Right kidney (tissue), 9 donors: ENCODE measurements at places on chromosomes 5 and 9.

GRCh38 chr5:93438124-93438523, 142.9 kb downstream of the NR2F1-AS1 start:
- DNase-seq, result no peak

DNA sequence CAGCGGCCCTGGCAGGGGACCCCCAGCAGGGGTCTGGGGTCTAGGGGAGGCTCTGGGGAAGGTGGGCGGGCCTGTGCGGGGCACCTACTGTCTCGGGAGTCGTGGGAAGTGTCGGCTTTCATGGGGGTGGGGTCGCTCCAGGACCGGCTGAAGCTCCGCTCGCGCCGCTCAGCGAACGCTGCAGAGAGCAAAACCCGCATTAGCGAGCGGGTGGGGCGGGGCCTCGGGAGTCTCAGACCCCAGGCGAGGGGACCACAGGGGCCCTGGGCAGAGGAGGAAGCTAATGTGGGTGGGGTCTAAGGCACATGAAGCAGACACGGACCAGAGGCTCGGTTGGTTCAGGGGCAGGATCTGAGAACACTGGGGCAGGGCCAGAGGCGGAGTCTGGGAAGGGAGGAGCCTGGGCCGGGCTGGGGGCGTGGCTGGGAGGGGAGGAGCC, 5.5 kb downstream of the NSMF start:
- peak; percentile 64 for DNase-seq

- no peak for DNase-seq
Measured at GRCh38 chr5:113273948-113274347, 160.8 kb downstream of the TSSK1B start.

DNA sequence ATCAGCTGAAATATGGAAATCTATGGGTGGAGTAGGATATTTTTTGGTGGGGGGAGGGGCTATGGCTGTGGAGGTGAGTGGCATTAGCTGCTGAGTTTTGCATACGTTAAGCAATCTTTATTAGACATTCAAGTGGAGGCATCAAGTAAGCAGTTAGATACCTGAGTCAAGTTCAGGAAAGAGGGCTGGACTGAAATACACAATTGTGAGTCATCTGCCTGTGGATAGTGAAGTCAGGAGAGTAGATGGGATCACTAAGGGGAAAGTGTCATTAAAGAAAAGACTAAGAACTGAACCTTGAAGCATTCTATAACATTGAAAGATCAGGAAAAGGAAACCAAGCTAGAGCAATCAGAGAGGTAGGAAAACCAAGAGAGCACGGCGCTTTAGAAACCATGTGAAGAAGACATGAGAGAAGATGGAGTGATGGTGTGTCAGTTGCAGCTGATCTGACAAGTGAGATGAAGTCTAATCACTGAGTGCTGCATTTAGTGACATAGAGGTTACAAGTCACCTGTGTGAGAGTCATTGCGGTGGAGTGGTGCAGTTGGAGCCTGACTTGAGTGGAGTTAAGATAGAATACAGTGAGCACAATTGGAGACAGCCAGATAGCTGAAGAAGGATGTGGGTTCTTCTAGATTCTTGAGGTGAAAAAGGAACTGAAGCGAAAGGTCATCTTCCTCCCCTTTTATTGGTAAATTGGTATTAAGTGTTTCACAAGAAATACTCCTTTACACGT, 88.7 kb downstream of the PIP5K1B start:
- no peak for DNase-seq

DNA sequence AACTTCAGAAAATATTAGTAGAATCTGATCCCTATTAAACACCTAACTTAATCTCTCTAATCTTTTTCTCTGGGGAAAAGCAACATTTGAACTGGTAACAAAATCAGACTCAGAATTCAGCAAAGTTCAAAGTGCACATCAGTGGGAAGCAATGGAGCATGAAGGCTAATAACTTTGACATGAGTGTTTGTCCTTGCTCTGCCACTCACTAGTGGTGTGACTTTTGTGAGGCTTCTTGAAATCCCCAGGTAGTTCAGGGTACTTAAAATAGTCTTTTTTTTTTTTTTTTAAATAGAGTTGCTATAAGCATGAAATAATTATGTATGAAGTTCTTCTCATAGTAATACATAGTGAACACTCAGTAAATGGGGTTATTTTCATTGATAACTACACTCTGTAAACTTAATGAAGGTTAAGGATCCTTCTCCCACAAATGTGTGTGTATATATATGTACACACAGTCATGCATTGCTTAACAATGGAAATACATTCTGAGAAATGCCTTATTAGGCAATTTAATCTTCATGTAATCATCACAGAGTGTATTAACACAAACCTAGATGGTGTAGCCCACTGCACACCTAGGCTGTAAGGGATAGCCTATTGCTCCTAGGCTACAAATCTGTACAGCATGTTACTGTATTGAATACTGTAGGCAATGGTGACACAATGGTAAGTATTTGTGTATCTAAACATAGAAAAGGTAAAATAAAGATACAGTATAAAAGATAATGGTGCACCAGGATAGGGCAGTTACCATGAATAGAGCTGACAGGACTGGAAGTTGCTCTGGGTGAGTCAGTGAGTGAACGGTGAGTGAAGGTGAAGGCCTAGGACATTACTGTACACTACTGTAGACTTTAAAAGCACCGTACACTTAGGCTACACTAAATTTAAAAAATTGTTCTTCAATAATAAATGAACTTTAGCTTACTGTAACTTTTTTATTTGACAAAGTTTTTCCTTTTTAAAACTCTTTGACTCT, 73.3 kb upstream of the HMHB1 start:
- no peak for DNase-seq

- DNase-seq, result no peak
Measured at GRCh38 chr5:79011219-79011836, 26.2 kb upstream of the ARSB start.

DNA sequence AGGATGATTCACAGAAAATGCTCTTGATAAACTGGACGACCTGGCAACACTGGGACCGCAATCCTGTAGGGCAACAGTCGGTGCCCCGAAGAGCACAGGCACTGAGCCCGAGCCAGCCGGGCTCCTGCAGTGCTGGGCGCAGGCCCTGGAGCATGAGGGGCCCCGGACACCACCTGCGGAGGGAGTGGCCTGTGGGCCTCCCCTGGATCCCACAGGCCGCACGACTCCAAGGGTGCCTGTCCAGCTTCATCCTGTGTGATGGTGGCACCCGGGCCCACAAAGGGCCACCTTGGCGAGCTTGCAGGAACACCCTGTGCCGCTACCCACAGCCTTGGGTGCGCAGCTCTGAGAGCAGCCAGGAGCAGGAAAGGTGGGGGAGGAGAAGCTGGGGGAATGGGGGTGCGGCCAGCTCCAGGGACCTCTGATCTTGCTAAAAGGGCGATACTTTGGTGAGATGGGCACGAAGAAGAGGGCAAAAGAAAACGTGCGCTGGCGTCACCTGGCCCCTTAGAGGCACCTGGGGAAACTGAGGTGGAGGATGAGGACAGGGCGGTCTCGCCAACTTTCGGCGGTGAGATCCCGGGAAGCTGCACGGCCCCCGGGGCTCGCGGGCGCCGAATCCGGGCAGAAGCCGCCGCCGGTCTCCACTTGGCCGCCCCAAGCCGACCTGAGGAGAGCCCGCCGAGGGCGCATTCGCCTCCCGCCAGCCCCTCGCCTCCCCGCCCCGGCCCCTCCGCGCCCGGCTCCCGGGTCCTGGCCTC, 722 bp downstream of the TBC1D9B start:
- DNase-seq, result peak; percentile 64

GRCh38 chr5:56075361-56075760, 80.6 kb upstream of the IL6ST start:
- DNase-seq, result peak; percentile 42

DNA sequence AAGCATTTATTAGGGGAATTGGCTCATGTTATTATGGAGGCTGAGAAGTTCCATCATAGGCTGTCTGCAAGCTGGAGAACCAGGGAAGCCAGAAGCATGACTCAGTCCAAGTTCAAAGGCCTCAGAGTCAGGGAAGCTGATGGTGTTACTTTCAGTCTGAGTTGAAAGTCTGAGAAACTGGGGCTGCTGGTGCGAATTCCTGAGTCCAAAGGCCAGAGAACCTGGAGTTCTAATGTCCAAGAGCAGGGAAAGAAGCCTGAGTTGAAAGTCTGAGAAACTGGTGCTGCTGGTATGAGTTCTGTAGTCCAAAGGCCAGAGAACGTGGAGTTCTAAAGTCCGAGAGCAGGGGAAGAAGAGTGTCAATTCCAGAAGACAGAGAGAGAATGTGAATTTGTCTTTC, 641.1 kb downstream of the ISL1 start:
- no peak for DNase-seq

- DNase-seq, result no peak
Measured at GRCh38 chr5:171647904-171648260, 137.7 kb upstream of the SMIM23 start.

DNA sequence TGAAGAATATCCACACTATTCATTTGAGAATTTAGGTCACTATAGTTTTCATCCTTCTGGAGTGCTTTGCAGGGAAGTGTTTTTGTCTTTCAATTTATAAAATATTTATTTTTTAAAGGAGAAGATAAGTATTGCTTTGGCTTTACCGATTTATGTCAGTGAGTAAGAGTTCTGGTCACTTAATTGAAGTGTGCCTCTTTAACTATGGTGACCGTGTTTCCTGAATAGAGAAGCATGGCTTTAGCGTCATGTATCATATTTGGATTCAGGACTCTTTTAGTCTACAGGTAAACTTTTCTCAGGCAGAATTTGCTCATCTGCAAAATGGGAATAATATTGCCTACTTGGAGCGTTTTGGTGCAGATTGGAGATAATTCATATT, 902 bp downstream of the BDP1 start:
- no peak for DNase-seq
